Right lobe of liver (tissue), 6 donors: ENCODE measurements at places on chromosomes 12 and 14. TPM values are rescaled to one million over a fixed set of nuclear protein-coding genes. Genes with fewer than 3 reads are reported as not detected.

Gene STYK1
- total RNA-seq, result not detected

- H3K36me3 ChIP-seq, result no peaks in the 10 kb centered on the region
- H3K27me3 ChIP-seq, result no peaks in the 10 kb centered on the region
- H3K4me1 ChIP-seq, result no peaks in the 10 kb centered on the region
- H3K4me3 ChIP-seq, result no peak overlapping the region
- H3K27ac ChIP-seq, result no peak overlapping the region
Measured at GRCh38 chr14:76933515-76933914, 95.0 kb downstream of the IRF2BPL start.

DNA sequence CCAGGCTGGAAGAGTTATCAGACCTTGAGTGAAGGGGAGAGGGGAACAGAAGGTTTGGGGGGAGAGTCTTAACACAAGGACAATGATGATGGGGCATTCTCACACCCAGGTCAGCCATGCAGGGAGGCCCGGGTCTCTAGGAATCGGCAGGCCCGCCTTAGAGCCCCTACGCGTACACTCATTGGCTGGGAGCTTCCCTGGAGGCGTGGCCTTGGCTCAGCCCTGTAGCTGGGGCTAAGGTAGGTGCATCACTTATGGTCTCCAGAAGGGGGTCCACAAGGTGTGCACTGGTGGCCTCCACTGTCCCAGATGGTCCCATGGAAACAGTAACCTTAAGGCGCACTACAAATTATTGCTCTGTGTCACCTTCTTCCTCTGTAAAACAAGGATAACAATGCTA, 660.1 kb downstream of the MED13L start:
- no peaks in the 10 kb centered on the region for H3K27me3 ChIP-seq
- H3K27ac ChIP-seq, result no peak overlapping the region
- H3K4me3 ChIP-seq, result no peak overlapping the region

Gene FOXA1
- 33.3 TPM for total RNA-seq
